ENCODE measurements at places on chromosomes 3 and 15.

DNA sequence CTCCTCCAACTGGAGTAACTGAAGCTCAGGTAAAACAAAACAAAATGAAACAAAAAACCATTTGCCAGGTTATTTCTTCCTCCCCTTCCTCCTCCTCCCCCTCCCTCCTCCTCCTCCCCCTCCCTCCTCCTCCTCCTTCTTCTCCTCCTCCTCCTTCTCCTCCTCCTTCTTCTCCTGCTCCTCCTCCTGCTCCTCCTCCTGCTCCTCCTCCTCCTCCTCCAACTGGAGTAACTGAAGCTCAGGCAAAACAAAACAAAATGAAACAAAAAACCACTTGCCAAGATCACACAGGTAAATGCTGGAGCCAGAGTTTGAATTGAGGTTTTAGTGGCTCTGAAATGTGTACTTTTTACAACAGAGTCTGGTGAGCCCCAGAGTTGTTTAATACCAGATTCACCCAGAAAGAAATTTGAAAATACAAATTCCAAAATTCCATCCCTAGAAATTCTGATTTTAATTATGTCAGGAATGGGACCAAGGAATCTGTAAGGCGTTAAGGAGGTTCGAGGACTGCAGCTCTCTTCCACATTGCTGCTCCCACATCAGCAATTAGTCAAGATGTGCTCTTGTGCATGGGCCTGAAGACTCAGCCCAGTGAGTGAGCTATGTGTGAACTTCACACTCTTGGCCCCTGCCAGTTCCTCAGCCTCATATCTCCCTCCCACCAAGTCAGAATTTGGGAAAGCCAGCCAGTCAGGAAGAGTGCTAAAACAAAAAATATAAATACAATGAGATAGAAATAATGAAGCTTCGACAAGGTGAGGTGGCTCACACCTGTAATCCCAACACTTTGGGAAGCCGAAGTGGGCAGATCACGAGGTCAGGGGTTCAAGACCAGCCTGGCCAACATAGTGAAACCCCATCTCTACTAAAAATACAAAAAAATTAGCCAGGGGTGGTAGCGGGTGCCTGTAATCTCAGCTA lies 31.6 kb upstream of the ZNF770 start:
- no peak for DNase-seq

- no peak for DNase-seq
These were observed 10.2 kb upstream of the LINGO1 start for GRCh38 chr15:77642793-77643430.

- DNase-seq = peak; percentile 75
These were observed 8.8 kb downstream of the RPL39L start for GRCh38 chr3:187130346-187131066.

GRCh38 chr3:113183748-113184661 lies 27.4 kb upstream of the BOC start:
- DNase-seq = no peak

DNA sequence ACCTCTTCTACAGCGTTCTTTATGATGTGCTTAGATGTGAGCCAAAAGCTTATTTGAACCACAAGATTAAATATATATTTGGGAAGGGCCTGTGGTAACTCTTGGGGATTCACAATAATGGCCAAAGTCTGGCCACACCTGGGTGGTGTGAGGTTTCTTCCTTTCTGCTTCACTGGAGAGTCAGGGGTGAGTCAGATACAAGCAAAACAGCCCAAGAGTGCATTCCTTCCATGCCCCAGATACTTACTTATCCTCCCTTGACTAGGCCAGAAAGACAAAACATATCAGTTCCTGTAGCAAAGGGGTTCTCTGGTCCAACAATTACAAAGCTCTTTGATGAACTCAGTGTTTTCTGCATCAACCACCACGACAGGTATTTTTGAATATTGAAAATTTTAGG lies 941 bp downstream of the ZBED2 start:
- peak; percentile 68 for DNase-seq

Data from HFFc6 (cell line).